ENCODE measurements at places on chromosomes 12 and 14.
A peak's percentile ranks its signal among the peaks of the same experiment; 100 is the strongest.

DNA sequence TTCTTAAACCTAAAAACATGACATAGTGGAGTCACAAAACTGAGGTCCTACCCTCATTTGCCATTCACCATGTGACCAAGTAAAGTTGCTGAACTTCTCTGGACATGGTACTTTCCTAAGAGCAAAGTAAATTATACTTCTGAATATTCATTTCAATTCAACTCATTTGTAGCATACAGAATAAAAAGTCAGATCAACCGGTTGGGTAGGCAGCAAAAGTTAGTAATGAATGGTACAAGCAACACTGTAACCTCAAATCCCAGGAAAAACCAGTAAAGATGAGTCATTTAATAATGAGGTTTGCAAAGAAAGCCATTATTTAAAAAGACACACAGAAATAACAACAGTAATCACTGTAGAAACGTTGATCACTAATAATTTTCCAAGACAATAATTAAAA is 8.7 kb downstream of the POLE2 start:
- peak; percentile 13 for DNase-seq

GRCh38 chr14:68407825-68408224 is 385.0 kb downstream of the ZFP36L1 start:
- DNase-seq = no peak

GRCh38 chr12:115341442-115341841 is 657.5 kb upstream of the TBX3 start:
- DNase-seq = peak; percentile 99

- no peak for DNase-seq
Measured at GRCh38 chr12:58889557-58889956, 30.7 kb downstream of the LRIG3 start.

- DNase-seq = peak; percentile 36
Measured at GRCh38 chr14:89284333-89285058, 132.5 kb downstream of the FOXN3 start.

- DNase-seq = peak; percentile 50
Measured at GRCh38 chr14:74531467-74531866, 37.9 kb downstream of the ISCA2 start.

GRCh38 chr14:34604995-34605394 is 25.0 kb downstream of the SNX6 start:
- no peak for DNase-seq

DNA sequence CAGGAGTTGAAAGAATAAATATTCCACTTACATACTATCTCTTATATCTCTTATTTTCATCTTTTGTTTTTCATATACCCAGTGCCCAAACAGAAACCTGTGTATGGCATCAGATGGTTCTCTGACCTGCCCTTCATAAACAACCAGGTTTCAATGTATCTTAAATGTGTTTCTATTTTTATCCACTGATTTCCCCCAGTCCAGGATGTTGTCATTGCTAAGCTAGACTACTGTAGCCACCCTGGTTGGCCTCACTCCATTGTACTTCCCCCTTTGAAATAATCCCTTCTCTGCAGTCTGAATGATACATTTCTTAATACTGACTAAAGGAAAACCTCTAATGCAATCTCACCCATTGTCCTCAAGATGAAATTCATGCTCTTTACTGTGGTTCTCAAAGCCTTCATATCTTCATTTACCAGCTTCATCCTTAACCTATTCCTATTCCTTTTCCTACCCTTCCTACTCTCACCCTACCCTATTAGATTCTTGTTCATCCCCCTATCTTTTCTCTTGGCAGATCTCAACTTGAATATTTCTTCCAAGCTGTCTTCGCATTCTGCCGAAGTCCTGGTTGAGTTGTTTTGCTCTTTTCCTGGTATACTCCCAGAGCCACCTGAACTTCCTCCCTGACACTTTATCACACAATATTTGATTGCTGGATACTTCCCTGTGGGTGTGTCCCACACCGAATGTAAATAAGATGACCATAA is 312.4 kb downstream of the FOXG1 start:
- no peak for DNase-seq

DNA sequence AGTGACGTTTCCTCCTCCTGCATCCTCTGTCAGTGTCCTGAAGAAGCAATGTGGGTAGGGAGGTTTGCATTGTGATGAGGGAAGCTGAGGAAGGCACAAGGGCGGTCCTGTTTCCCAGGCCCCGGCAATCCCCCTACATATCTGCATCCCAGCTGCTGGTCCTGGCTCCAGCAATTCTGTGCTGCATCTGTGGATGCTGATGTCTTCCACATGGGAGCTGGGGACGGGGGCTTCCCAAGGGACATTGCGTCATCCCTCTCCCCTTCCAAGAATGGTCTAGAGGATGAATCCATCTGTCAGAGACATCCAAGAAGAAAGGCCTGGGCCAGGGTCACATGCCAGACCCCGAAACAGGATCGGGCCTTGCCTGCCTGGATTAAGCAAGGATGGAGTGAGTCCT is 52.1 kb downstream of the TSPAN11 start:
- DNase-seq = no peak

- DNase-seq = peak; percentile 94
Measured at GRCh38 chr12:62602255-62603060, 135.8 kb downstream of the MON2 start.

- no peak for DNase-seq
Measured at GRCh38 chr12:56874821-56875220, 59.4 kb downstream of the SDR9C7 start.

DNA sequence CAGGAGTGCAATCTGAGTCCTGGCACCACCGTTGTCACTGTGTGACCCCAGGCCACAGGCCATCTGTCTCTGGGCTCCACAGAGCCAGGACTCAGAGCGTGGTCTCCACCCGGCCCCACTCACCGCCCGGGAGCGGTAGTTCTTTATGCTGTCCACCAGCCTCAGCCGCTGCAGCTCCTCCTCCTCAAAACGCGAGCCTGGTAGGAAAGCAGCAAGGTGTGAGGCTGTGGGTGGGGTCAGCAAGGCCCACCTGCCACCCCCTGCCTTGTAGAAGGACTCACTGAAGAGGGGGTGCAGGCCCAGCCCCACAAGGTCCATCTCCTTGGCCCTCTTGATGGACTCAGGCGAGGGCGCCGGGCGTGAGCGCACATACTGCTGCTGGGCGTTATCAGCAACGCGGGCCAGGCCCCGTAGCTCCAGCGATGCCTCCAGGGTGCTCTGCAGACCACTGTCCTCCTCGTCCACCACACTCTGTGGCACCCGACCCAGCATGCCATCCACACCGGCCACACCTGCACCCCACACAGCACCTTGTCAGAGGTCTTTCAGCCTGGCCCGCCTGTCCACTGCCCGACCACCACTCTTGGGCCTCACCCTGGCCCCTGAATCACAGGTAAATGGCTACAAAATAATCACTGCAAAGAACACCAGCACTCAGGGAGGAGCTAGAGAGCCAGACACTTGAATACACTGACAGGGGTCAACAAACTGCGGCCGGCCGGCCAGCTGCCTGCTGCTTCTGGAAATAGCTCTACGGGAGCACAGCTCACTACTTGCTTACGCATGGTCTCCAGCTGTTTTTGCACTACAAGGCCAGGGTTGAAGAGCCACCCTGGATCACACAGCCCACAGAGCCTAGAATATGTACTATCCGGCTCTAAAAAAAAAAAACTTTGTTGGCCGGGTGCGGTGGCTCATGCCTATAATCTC is 16.3 kb downstream of the CFAP73 start:
- no peak for DNase-seq

GRCh38 chr14:53331247-53331646 is 178.1 kb upstream of the DDHD1 start:
- peak; percentile 87 for DNase-seq

DNA sequence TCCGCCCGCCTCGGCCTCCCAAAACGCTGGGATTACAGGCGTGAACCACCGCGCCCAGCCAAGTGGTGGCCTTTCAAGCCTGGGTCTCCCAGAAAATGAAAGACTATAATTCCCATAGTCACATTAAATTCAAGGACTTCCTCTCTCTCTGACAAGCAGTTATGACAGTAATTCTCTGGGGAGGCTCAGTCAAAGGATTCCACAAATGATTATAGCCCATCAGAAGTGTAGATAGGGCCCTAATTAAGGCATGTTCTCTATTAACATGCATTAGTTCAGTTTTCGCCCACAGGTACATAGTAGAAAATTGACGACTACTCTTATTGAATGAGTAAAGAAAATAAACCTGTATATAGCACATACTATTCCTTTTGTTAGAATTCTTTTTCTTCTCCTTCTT is 16.4 kb downstream of the PRMT8 start:
- DNase-seq = no peak

DNA sequence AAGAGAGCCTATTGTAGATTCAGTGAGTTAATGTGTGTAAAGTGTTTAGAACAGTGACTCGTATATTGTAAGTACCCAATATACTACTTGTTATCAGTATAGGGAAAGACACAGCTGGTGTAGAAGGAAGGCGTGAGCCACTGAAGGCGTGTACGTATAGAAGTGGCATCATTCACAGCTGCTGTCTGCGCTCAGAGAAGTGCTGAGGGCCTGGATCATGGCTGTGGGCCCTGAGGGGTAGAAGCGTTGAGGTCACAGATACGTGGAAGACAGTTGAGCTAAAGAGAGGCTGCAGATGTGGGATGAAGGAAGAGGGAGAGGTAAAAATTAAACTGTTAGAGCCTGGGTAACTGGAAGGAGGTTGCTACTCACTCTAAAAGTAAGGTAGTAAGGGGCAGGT is 5.9 kb downstream of the C12orf75 start:
- DNase-seq = no peak

- DNase-seq = no peak
Measured at GRCh38 chr14:99441157-99441870, 39.3 kb downstream of the SETD3 start.

GRCh38 chr12:28292699-28293098 is 102.4 kb downstream of the CCDC91 start:
- no peak for DNase-seq

- peak; percentile 59 for DNase-seq
Measured at GRCh38 chr12:44000309-44000952, 164.6 kb downstream of the TMEM117 start.

DNA sequence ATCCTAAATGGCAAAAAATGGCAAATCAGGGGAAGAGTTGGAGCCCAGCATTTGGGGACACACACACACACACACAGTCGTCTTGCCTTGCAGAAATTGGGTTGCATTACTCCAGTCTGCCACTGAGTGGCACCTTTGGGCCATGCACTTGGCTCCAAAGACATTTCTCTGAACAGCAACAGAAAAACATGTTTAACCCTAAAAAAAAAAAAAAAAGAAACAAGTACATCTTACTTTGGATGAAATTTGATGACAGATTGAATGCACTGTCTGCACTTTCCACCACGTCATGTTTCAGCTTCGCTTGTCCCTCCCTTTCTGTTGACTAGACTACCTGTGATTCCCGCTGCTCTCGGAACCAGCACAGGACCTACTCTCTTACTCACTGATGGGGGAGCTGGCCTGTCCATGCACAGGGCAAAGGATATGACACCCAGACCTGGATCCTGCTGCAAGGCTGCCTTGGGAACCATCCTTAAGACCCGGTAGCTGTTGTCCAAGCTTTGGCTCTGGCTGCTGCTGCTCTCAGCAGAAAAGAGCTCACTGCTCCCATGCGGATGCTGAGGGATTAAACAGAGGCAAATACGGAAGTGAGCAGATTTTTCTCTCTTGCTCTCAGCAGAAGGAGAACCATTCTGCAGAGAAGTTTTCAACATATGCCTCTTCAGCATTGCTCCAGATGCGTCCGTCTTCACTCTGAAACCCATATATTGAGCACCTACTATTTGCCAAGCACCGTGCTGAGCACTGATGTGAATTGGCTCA is 376.8 kb downstream of the DPF3 start:
- peak; percentile 86 for DNase-seq

GRCh38 chr14:32473464-32473855 is 144.4 kb downstream of the AKAP6 start:
- DNase-seq = peak; percentile 43

- DNase-seq = no peak
Measured at GRCh38 chr12:132608231-132609171, 1.9 kb downstream of the LRCOL1 start.

DNA sequence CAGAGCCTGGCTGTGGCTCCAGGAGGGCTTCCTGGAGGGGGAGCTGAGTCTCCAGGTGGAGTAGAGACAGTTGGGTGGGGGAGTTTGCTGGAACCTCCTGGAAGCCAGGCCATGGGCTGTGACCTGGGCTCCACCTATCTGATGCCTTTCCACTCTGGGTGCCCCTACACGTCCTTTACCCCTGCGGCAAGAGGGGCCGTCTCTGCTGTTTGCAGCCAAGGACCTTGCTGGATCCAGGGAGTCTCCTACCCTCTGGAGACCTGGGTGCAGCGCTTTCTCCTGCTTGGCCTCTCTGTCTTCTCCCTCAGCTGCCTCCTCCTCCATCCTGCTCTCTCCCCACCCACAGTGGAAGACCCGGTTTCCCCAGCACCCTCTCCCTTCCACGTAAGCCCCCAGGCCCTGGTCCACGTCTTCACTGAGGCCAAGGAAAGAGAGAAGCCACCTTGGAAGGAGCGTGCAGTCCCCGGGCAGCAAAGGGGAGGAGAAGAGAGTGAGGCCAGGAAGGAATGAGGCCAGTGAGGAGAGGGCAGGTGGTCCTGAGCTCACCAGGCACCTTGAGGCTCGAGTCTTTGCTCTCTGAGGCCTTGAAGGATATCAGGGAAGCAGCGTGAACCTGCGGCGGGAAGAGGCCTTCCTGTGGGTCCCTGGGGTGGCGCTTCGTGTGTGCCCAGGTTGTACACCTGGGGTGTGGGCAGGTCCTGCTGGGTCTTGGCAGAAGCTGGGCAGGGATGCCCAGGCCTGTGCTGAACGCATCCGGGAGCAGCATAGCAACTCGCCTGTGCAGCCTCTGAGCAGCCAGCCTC is 294.3 kb upstream of the RTL1 start:
- no peak for DNase-seq

- peak; percentile 86 for DNase-seq
Measured at GRCh38 chr12:105256921-105257320, 20.9 kb upstream of the APPL2 start.

DNA sequence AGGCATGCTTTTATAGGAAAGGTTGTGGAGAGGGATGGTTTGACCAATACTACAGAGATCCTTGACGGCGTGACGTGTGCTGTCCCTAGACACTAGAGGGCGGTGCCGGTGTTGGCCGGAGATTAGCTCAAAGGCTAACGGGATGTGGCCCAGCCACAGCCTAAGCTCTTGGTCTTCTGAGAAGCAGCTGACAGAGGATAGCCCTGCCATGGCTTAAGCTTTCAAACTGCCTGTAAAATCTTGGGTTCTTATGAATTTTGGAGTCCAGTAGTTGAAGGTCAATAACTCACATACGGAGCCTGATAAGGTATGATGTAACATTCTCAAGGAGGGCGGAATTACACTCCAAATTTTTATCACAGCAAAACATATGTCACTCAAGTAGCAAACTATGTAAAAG is 515.7 kb upstream of the ATXN7L3B start:
- DNase-seq = peak; percentile 28

- no peak for DNase-seq
Measured at GRCh38 chr12:24701343-24701742, 247.6 kb downstream of the BCAT1 start.

DNA sequence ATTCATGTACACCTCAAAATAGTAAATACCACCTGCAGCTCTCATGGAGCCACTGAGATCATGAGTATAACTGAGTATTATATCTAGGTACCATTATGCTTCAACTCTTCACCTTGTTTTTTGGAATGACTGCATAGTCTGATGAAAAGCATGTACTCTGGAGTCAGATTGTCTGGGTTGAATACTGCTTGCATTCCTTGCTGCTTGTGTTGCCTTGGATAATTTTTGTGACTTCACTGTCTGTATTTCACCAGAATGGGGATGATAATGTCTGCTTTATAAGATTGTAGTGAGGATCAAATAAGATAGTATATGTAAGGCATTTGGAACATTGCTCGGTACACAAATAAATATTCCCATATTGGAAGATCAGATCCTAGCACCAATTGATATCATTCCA is 54.2 kb downstream of the SUSD6 start:
- no peak for DNase-seq
